Transverse colon (tissue), 4 donors: ENCODE measurements at places on chromosomes 16 and 17. TPM values are rescaled to one million over a fixed set of nuclear protein-coding genes. Genes with fewer than 3 reads are reported as not detected.

GRCh38 chr17:44708401-44709263 lies at the start of gene DBF4B:
Gene DBF4B, plus strand, starts transcription at chr17:44708665. Its CDS starts 156 bp downstream, at chr17:44708821.
- H3K36me3 ChIP-seq, result no peaks in the 10 kb centered on the region
- peak within 1 kb of the TSS; percentile 79 for H3K27ac ChIP-seq
- peak; percentile 88 for DNase-seq
- H3K4me1 ChIP-seq, result peaks cover 8% of the 10 kb centered on the region
- H3K4me3 ChIP-seq, result peak within 1 kb of the TSS; percentile 100

- H3K27me3 ChIP-seq, result no peaks in the 10 kb centered on the region
- no peak overlapping the region for H3K27ac ChIP-seq
- no peak overlapping the region for H3K4me3 ChIP-seq
Measured at GRCh38 chr16:9429646-9430330, 338.3 kb downstream of the HAPSTR1 start.

Gene ABCC11
- 0.27 TPM for total RNA-seq

- H3K27me3 ChIP-seq, result no peaks in the 10 kb centered on the region
- DNase-seq, result no peak
- no peak overlapping the region for H3K4me3 ChIP-seq
- H3K36me3 ChIP-seq, result no peaks in the 10 kb centered on the region
- H3K4me1 ChIP-seq, result peaks cover 17% of the 10 kb centered on the region
- peak overlapping the region; percentile 14 for H3K27ac ChIP-seq
Measured at GRCh38 chr16:15052747-15053476, 3.0 kb downstream of the NTAN1 start.

DNA sequence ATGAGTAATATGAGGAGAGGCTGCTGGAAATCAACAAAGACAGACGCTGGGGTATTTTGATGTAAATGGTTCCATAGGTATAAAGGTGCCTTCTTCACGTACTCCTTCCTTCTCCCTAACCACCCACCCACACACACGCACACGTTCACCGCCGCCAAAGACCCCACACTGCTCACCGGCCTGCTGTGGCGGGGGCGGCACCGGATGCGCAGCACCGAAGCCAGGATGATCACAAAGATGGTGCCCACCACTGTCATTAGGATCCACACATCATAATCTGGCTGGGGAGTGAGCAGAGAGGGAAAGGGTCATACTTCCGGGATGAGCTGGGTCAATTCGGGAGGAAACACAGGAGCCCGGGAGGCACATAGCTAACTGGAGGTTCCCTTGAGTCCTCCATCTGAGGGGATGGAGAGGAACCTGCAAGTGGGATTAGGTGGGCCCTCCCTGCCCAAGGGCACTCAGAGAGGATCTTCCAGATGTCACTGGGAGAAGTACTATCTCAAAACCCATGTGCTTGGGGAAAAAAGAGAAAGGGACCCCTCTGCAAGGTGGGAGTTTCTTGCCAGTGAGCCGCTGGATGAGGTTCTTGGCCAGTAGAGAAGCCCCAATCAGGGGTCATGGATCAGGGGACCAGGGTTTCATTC lies 10.5 kb upstream of the SUPT4H1 start:
- no peak overlapping the region for H3K27ac ChIP-seq
- H3K4me1 ChIP-seq, result peaks cover 28% of the 10 kb centered on the region
- no peaks in the 10 kb centered on the region for H3K27me3 ChIP-seq
- no peak overlapping the region for H3K4me3 ChIP-seq
- DNase-seq, result no peak
- H3K36me3 ChIP-seq, result no peaks in the 10 kb centered on the region
